ENCODE measurements at places on chromosomes 1 and 21.

- DNase-seq, result no peak
Observed at GRCh38 chr1:173666646-173667045, 3.0 kb downstream of the ANKRD45 start.

DNA sequence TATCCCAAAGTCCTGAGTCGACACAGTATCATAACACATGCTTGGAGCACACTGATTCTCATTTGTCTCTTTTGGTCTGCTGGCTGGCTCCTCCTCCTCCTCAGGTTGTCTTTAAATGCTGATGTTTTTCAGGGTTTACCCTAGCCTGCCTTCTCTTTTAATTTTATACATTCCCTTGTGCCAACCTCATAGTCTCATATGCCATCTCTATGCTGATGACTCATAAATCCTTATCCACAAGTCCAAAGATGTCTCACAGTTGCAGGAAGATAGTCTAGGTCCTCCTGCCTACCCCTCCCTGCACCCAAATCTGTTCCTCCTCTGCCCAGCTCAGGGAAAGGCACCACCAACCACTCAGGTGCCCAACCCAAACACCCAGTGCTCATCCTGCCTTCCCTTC is 108.3 kb downstream of the SIPA1L2 start:
- DNase-seq, result no peak

DNA sequence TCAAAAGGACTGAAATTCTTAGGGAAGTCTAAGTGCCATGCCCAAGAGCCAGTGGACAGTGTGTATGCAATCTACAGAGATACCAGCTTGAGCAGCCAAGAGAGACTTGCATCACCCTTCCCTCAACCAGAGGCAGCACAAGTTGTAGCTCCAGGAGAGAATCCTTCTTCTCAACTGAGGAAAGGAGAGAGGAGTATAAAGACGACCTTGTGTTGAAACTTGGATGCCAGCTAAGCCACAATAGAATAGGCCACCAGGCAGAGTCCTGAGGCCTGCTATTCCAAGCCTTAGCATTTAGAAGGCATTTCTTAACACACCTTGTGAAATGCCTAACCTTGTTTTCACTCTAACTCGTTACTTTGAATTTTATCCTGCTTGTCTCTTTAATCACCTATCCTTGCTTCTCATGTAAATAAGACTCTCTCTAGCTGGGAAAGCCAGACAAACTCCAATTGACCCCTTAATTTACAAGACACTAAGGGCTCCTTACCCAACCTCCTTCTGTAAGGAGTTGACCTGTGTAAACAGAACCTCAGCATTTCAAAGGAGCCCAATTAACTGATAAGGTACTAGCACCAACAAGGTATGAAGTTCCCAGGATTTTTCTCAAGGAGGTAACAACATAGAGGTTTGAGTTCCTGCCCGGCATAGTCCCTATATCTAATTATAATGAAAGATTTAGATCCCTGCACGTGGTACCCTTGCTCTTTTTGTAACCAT is 738.8 kb downstream of the AMY1C start:
- no peak for DNase-seq

- no peak for DNase-seq
Observed at GRCh38 chr1:58539553-58539952, 7.0 kb downstream of the OMA1 start.
